Renal pelvis (tissue), 12 donors: ENCODE measurements at places on chromosomes 3 and 15. TPM values are rescaled to one million over a fixed set of nuclear protein-coding genes. Genes with fewer than 3 reads are reported as not detected.

- DNase-seq = no peak
Observed at GRCh38 chr3:35849963-35850362, 210.6 kb downstream of the ARPP21 start.

DNA sequence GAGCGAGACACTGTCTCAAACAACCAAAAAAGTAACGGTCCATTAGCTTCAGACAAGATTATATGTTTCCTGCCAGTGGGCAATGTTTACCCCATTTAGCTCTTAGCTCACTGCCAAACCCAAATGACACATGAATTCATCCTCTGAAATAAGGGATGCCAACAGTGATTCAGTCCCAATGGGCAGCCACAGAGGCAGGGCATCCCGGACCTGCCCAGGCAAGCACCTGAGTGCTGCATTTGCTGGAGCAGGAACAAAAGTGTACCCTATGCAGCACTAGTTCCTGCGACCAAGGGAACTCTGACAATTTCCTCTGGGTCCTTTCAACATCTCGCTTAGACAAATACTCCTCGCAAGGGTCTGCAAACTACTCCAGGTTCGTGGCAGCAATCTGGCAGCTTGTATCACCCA is 8.0 kb downstream of the IP6K2 start:
- DNase-seq = no peak

GRCh38 chr3:150227839-150228238 is 180.3 kb upstream of the TSC22D2 start:
- no peak for DNase-seq

DNA sequence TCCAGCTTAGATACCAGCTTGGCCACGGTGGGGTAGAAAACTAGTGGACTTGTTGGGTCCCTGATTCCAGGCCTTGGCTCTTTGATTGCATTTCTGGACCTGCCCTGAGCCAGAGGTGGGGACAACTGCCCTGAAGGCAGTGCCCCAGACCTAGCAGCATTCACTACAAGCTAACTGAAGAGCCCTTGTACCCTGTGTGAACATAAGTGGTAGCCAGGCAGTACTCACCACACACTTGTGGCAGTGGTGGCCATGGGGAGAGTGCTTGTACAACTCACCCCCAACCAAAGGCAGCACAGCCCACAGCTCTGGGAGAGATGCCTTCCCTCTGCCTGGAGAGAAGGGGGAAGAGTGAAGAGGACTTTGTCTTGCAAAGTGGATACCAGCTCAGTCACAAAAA is 177.3 kb upstream of the NAALADL2 start:
- DNase-seq = no peak

DNA sequence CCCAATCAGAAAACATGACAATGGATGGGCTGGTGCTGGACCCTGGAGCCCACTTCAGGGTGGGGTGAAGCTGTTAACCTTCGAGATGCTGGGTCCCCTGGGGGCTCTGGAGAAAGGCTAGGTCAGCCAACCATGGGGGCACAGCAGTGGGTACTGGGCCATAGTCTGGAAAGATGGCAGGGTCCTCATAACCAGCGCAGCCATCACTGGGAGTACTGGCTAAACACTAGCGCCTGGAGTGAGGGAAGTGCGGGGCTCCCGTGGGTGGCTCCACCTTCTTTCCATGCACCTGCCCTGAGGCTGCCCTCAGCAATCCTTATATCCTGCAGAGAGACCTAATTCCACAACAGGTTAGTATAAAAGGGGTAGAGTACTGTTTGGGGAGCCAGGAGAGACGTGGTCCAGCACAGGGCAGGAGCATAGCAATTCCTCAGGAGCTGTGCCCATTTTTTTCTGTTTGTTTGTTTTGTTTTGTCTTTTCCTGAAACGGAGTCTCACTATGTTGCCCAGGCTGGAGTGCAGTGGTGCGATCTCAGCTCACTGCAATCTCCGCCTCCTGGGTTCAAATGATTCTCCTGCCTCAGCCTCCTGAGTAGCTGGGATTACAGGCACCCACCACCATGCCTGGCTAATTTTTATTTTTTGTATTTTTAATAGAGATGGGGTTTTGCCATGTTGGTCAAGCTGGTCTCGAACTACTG is 122.6 kb upstream of the MEF2A start:
- no peak for DNase-seq

- DNase-seq = no peak
Observed at GRCh38 chr15:68713874-68714273, 106.8 kb downstream of the ANP32A start.

- DNase-seq = no peak
Observed at GRCh38 chr15:64901141-64901540, 10.6 kb upstream of the ANKDD1A start.

DNA sequence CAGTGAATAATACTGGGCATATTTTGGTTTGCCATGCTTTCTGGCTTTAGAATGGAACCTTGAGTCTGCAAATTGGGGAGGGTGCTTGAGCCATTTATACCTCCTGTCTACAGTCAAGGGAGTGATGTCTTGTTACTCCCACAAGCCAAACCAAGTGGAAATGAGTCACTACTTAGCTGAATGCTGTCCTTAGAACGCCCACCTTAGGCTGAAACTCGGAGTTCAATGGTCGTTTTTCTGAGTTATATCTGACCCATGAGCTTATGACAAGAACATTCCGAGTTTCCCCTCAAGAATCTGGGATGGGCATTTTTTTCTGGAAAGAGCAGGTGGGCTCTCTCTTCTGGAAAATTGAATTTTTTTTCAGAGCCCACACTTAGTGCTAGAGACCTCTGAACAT is 17.4 kb upstream of the CLDN18 start:
- DNase-seq = no peak

GRCh38 chr3:154678041-154678654 is 248.2 kb upstream of the GPR149 start:
- DNase-seq = no peak

DNA sequence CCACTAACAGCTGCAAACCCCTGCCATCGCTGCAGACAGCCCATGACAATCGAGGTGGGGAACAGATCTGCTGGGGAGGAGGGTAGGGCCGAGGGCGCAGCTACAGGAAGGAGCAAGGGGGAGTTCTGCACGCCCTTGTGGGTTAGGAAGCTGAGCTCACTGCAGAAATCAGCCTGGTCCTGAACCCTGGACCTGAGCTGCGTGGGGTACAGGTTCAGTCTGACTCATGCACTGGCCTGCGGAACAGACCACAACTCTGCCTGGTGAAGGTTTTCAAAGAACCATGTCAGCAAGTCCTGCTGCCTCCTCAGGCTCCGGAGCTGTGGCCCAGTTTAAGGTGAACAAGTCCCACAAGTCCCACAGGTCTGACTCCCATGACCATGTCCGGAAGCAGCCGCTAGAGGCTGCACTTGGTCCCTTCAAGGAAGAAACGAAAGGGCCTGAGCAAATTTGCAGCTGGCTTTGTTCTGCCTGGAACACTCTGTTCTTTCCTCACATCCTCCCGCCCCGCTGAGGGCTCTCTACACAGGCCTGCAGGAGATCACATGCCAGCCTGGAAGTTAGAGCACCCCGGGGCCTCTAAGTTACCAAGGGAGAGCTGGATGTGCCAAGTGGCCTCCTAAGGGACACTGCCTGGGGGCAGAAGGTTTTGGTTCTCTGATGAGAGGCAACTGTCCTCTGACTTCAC is 49.4 kb upstream of the AKAP13 start:
- DNase-seq = peak; percentile 90

DNA sequence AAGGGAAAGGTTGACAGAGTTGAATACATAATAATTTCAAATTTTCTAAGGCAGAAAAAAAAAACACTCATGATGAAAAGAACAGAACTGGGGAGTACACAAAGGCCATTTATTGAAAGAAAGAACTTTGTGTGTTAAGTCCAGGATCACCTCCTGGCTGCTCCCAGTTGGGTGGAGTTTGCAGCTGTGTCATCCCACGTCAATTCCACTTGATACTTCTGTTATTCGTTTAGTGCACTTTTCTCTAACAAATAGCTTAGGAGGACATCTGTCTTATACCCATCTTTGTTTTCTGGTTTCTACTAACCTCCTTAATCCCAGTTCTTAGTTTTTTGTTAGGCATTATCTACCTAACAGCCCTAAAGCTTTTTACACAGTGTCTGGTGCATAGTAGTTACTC is 44.7 kb downstream of the SGO1 start:
- no peak for DNase-seq

Gene HDGFL3
- 81.2 TPM for polyA plus RNA-seq

Gene GOLGA8O
- 0.73 TPM for polyA plus RNA-seq
